ENCODE measurements at places on chromosomes 13 and 19. TPM values are rescaled to one million over a fixed set of nuclear protein-coding genes. Genes with fewer than 3 reads are reported as not detected.

DNA sequence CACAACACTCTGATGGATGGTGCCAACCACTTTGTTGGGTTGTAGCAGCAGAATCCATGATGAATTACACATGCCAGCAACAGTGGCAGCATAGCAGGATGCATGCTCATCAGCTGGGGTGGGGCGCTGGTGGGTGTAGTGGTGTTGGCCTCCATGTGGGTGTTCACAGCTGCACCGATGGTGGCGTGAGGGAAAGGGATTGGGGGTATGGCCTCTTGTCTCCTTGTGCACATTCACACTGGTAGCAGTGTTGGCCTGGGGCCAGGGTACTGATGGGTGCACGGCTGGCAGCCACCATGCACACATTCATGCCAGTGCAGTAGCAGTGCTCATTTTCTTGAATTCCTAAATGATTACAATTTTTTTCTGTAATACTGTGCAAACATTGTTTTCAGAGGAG is 2748.8 kb upstream of the PCDH20 start:
- DNase-seq: no peak

DNA sequence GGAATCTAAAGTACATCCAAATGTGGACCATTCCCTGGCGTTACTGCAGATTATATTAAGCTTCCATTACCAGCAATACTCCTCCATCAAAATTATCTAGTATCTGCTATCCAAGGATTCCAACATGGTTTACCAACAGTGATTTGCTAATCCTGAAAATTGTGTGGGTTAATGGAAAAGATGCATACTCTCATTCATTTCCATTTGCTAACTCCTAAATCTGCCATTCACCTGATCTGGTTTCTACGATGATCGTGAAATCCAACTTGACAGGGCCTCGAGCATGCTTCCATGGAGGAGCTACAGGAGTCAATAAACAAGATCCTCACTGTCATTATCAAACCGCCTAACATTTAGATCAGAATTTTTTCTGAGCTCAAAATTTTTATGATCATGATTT is 121.0 kb downstream of the RGCC start:
- no peak for DNase-seq

DNA sequence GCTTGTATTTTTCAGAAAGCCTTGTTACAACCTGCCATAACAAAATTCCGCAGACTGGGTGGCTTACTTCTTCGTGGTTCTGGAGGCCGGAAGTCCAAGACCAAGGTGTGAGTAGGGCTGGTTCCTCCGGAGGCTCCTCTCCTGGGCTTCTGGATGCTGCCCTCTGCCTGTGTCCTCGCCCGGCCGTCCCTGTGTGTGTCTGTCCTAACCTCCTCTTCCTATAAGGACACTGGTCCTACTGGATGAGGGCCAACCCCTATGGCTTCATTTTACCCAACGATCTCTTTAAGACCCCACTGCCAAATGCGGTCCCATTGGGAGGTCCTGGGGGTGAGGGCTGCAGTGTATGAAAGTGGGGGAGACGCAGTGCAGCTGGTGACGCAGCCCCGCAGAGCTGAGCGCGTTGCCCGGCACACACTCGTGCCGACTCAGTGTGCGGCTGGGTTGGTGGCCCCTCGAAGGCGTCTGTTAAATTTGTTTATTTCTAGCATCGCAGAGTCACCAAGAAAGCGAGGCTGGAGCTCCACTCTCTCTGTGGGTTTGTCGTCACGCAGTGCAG is 116.7 kb downstream of the SOX1 start:
- DNase-seq: no peak

- DNase-seq: no peak
Observed at GRCh38 chr13:91232716-91233115, 114.8 kb upstream of the MIR17HG start.

- no peak for DNase-seq
Observed at GRCh38 chr19:16661480-16662034, 618 bp downstream of the TMEM38A start.

- no peak for DNase-seq
Observed at GRCh38 chr13:37925878-37926473, 56.4 kb upstream of the TRPC4 start.

The CYP4F2 gene
- total RNA-seq: 0.09 TPM

GRCh38 chr13:22107549-22107948 is 436.7 kb downstream of the FGF9 start:
- DNase-seq: no peak

DNA sequence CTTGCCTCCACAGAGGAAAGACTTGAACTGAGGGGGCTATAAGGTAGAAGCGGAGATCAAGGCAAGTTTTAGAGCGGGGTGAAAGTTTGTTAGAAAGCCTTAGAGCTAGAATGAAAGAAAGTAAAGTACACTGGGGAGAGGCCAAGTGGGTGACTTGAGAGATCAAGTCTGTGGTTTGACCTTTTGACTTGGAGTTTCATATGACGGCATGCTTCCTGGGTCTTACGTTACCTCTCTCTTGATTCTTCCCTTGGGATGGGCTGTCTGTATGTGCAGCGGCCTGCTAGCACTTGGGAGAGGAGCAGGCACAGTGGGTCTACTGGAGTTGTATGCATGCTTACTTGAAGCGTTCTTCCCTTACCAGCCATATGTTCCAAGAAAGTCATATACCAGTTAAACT is 1768.5 kb downstream of the PCDH9 start:
- DNase-seq: no peak

The POSTN gene
- 103 TPM for total RNA-seq

GRCh38 chr19:16076958-16077611 is 790 bp downstream of the TPM4 start:
- no peak for DNase-seq

- DNase-seq: no peak
Observed at GRCh38 chr19:11306337-11306736, 10.4 kb downstream of the TSPAN16 start.

DNA sequence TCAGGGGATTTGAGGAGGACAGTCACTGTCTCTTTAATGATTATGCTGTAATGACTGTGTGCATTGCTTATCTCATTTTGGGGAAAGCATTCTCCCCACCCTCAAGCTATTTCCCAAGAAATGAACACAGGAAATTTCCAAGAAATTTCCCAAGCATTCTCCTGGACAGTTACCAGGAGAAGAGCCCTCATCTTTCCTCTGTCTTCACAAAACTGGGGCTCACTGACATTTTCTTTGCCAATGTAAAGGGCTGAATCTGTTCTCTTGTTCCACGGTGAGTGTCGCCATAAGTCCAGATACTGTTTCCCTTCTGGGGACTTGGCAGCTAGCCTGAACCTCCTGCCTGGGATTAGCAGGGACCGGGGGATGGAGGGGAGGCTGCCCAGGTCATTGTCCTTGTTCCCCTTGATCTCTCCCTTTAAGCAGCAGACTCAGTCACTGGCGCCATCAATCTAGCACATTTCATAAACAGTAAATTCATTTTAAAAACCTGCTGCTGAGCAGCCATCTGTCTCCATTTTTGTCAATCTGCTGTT is 172.8 kb downstream of the DNAJC15 start:
- DNase-seq: no peak

The TMEM38A gene
- 1.4 TPM for total RNA-seq

GRCh38 chr13:22933571-22934181 is 247.1 kb upstream of the SGCG start:
- DNase-seq: no peak

The KCNN4 gene
- total RNA-seq: 8.7 TPM

DNA sequence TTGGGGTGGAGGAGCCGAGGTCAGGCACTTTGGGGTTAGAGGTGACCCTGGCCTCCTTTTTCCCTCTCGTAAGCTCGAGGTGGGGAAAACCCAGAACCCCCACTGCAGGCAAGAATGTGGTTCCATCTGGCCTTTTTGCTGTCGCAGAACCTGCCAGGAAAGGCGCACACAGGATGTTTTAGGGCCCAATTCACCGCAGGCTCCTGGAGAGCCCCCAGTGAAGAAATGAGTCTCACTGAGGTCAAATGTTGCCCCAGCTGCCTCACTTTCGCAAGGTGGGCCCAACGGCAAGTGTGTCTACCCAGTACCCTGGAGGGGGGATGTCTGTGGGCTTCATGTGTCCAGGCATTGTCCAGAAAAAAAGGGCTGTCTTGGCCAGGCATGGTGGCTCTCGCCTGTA is 61.8 kb downstream of the PEX11G start:
- no peak for DNase-seq

DNA sequence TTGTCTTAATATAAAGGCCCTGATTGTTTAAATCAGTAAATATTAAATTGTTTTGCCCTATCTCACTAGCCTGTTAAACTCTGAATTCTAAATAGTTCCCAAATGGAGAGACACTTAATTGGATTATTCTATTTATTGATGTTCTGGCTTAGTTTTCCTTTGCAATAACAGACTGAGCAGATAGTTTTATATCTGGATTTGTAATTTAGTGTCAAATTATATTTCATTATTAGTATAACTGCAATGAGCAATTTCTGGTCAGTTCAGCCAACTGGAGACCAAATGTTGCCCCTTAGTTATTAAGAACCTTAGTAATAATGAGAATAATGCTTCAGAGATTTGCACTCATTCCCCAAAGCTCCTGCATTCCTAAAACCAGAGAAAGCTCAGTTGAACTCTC is 10.1 kb downstream of the FAM124A start:
- no peak for DNase-seq

The CEACAM3 gene
- 0.99 TPM for total RNA-seq

- no peak for DNase-seq
Observed at GRCh38 chr13:100019780-100020356, 38.3 kb downstream of the ZIC2 start.

- DNase-seq: no peak
Observed at GRCh38 chr19:5956728-5957127, 21.2 kb downstream of the RANBP3 start.
